ENCODE measurements at places on chromosomes 16 and 17. TPM values are rescaled to one million over a fixed set of nuclear protein-coding genes. Genes with fewer than 3 reads are reported as not detected.

GRCh38 chr17:148757-149156 lies 11.4 kb downstream of the SCGB1C2 start:
- DNase-seq, result no peak

GRCh38 chr16:75108792-75109731 lies 7.5 kb downstream of the LDHD start:
- peak; percentile 98 for DNase-seq

GRCh38 chr17:40124279-40125141 lies 2.7 kb downstream of the MSL1 start:
- peak; percentile 73 for DNase-seq

DNA sequence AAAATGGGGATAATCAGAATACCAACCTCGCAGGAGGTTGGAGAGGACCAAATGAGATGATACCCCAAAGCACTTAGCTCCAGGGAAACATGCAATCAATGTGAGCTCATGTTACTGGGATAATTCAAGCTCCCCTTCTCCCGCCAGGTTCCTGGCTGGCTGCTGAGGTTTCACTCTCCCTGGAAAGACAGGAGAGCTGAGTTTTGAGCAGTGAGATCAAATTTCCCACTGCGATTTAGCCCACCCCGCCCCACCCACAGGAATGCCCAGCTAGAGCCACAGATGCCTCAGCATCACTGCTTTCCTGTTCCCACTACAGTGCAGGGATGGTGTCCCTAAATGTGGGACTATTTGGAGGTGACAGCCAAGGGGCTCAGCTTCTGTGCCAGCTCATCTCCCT lies 56.7 kb downstream of the ZNF423 start:
- DNase-seq, result peak; percentile 69

Gene VKORC1
- 132 TPM for total RNA-seq
